Diencephalon (tissue), 1 donor: ENCODE measurements at places on chromosomes 7 and 10. TPM values are rescaled to one million over a fixed set of nuclear protein-coding genes. Genes with fewer than 3 reads are reported as not detected.

Gene DLG5
- total RNA-seq: 57.4 TPM

Gene SFTPA1
- not detected for total RNA-seq

Gene CARD11
- 0.46 TPM for total RNA-seq

Gene TIAL1
- total RNA-seq: 54.7 TPM

Gene CYP2C19
- not detected for total RNA-seq

Gene PITRM1
- 63.7 TPM for total RNA-seq
